Endothelial cell of umbilical vein (primary cell): ENCODE measurements at places on chromosomes 4 and X.

DNA sequence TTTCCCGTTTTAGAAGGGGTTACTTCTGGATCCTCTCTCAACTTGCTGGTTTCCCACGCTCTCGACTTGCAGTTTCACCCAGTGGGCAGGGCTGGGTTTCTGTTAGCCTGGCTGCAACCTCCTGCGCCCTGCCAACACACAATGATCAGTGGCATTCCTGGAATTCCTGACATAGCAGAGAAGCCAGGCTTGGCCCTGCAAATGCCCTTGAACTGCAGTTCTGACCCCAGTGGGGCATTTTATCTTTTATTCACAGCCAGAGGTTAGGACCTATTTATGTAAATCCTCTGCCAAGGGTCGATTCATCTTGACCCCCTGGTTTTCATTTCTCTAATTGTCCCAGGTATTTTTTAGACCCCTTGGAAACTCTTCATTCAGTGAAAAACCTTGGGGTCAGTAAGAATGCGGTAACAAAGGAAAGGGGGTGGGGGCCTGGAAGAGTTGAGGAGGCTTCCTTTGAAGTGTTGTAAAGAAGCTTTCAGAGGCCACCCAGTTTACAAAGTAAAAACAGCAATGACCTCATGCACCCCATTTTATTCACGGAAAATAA lies 217.6 kb downstream of the ZNF674 start:
- DNase-seq = peak; percentile 68

GRCh38 chrX:54894159-54894558 lies 26.5 kb upstream of the TRO start:
- no peak for DNase-seq

DNA sequence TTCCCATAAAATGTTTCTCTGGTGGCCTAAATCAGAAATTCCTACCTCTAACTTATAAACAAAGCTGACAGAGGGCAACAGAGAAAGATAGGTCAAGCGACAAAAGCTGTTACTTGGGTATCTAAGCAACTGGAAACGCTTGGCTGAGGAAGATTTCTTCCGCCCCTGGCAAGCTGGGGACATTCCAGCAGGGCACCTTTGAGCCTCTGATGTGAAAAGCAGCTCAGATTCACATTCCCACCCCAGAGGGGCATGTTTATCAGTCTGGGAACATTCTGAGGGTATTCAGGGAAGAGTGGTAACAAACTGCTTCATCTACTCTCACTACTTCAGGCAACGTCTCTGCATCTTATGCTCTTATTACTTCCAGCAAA lies 3.5 kb upstream of the CDS1 start:
- no peak for DNase-seq

DNA sequence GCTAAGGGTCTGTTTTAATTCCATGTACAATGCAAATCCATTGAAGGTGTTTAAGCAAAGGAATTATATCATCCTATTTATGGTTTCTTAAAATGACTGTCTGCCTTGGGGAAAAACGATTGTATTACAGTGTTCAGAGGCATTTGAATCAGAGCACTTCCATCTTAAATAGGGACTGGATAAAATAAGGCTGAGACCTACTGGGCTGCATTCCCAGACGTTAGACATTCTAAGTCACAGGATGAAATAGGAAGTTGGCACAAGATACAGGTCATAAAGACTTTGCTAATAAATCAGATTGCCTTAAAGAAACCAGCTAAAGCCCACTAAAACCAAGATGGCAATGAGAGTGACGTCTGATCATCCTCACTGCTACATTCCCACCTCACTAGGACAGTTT lies 1167.2 kb upstream of the PABPC4L start:
- no peak for DNase-seq

- DNase-seq = no peak
Observed at GRCh38 chr4:184950117-184950830, 68.0 kb upstream of the HELT start.

- no peak for DNase-seq
Observed at GRCh38 chr4:185564349-185564748, 29.0 kb upstream of the PDLIM3 start.

DNA sequence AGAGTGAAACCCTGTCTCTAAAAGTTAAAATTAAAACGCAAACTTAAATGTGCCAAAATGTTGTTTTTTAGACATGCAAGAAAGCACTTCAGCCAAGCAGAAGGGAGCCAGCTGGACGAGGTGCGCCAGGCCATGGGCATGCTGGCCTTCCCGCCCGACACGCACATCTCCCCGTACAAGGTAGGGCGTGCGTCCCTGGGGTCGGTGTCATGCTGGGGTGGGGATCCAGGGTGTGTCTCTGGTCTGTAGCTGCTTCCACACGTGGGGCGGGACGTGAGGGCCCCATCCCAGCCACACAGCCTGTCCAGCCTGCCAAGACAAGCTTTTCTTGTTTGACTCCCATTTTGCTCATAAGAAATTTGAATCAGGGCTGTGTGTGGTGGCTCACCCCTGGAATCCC lies 14.3 kb upstream of the UVSSA start:
- DNase-seq = no peak

- DNase-seq = no peak
Observed at GRCh38 chr4:31896349-31896748, 1176.2 kb downstream of the PCDH7 start.

DNA sequence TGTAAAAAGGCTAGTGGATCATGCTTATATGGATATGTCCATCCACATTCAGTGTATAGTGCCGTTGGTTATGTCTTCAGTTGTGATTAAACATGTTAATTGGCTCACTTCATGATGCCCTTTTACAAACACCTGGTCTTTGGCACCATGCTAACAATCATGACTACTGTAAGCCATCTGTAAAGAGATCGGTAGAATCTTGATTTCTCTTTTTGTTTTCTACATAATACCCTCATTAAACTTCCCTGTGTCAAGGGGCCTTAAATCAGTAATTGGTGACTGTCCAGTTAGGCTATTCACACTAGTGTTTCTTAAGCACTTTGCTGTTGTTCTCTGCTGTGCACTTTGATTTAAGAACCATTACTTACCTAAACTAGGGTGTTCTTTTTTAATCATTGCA lies 475.2 kb downstream of the RPA4 start:
- DNase-seq = no peak

- DNase-seq = no peak
Observed at GRCh38 chr4:76487621-76488020, 52.6 kb downstream of the SHROOM3 start.
